ENCODE measurements at places on chromosomes 3 and 15. TPM values are rescaled to one million over a fixed set of nuclear protein-coding genes. Genes with fewer than 3 reads are reported as not detected.

DNA sequence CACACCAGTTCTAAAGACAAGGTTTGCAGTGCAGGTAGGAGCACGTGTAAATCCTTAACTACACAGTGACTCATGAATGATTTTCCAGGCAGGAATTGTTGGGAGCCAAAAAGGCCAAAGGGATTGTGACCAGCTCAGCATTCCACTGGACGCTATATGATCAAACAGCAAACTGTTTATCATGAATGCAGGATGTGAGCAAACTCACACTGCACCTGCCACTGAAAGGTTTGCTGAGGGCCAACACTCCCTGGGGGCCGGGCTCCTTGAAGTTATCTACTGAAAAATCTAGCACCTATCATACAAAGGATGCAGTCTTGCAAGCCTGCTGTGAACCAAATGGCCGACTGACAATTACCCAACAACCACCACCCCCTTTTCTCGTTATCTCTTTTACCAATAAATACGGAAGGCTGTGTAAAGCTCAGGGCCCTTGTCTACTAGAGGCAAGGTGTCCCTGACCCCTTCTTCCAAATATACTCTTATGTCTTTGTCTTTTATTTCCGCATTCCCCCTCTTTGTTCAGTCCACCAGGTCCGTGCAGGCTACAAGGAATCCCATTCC is 11.5 kb upstream of the DNASE1L3 start:
- no peak for DNase-seq
- no peak overlapping the region for H3K27ac ChIP-seq
- H3K4me3 ChIP-seq: no peak overlapping the region
- H3K27me3 ChIP-seq: peaks cover 7% of the 10 kb centered on the region

DNA sequence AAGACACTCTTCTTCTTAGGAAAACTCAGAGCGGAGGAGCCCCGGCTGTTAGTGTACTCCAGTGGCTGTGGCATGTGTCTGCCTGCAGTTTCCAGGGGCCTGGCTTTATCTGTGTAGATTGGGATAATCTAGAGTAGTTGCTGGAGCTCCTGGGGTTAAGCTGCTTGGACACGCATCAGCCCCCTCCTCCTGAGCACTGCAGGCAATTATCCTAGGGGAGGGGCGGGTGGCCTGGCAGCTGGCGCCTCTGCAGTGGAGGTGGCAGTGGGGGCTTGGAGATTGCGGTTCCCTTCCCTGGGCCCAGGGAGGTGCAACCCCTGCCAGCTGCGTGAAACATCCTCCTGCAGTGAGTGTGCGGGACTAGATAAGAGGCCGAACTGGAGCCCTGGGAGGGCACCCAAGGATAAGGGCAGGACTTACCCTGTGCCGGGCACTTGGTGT is 68.2 kb downstream of the EFCAB12 start:
- no peaks in the 10 kb centered on the region for H3K27me3 ChIP-seq
- no peak for DNase-seq

GRCh38 chr3:48320996-48321395 is 12.5 kb downstream of the SPINK8 start:
- peak overlapping the region; percentile 83 for H3K27ac ChIP-seq
- peaks cover 8% of the 10 kb centered on the region for H3K4me1 ChIP-seq
- peaks cover 2% of the 10 kb centered on the region for H3K36me3 ChIP-seq
- H3K27me3 ChIP-seq: peaks cover 9% of the 10 kb centered on the region
- peak overlapping the region; percentile 13 for H3K4me3 ChIP-seq

- no peak for DNase-seq
- no peak overlapping the region for H3K4me3 ChIP-seq
- H3K27ac ChIP-seq: no peak overlapping the region
- H3K36me3 ChIP-seq: peaks cover 10% of the 10 kb centered on the region
Observed at GRCh38 chr15:68538311-68538710, 40.5 kb upstream of the CORO2B start.

ZNF660 gene
- total RNA-seq: 0.65 TPM

GADL1 gene
- total RNA-seq: not detected
